Lower lobe of right lung (tissue), 2 donors: ENCODE measurements at places on chromosomes 12 and 14. TPM values are rescaled to one million over a fixed set of nuclear protein-coding genes. Genes with fewer than 3 reads are reported as not detected.

- DNase-seq = no peak
Measured at GRCh38 chr12:58372298-58372697, 430.9 kb downstream of the ATP23 start.

Gene TAS2R14
- total RNA-seq = 1.2 TPM

DNA sequence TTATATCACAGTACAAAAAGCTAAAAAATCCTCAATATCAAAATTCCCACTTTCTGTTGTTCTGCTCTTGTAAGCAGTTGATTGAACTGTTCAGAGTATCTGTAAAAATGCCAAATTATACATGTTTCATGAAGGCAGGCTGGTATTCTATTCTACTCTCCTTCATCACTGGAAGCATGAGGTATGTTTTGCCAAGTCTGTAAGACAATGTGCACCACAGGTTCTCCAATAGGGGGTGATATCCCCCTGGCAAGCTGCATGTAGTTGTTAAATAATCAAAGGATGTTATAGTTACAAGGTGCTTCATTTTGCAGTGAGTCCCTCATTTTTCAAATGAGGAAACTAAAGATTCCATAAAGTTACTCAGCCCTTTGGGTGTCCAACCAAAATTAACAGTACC is 15.1 kb upstream of the NEK9 start:
- DNase-seq = no peak

DNA sequence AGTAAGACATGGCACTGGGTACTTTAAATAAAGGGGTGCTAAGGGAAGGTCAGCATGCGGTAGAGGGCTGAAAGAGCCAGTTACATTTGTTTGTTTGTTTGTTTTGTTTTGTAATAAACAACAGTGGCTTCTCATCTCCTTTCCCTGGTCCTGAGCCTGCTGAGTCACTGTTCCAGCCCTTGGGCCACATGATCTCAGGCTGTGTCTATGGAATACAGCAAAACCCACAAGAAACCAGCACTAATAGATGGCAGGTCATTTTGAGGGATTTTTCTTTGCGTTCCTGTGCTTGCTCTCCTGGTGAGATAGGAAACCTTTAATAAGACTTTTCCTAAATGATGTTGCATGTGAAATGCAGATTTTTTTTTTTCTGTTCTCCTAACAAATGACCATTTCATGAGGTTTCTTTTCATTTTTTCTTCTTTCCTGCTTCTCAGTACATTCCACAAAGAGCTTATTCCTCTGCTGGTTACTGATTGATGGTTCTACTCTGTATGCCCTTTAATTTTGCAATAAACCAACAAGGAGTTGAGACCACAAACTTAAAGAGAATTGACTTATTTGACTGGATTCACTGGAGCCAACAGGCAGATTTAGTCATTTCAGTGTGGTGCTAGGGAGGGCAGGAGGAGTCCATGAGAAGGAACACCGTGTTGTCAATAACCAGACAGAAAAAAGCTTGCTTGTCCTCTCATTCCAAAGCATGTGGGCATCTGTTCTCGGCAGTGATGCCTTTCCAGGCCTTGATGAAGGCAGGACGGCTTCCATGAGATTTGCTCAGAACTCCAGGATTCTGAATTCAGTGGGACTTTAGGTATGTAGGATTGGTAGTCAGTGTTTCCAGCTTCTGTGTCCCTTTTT is 459.2 kb downstream of the RAD51B start:
- DNase-seq = no peak
